ENCODE measurements at places on chromosomes 11 and 22. TPM values are rescaled to one million over a fixed set of nuclear protein-coding genes. Genes with fewer than 3 reads are reported as not detected.

Gene AP5B1
- total RNA-seq: 35.0 TPM

Gene TMEM191C
- total RNA-seq: 2.9 TPM

Gene SOX6
- 0.21 TPM for total RNA-seq

Gene OR52I1
- total RNA-seq: not detected

Gene SCGB1A1
- 1.1 TPM for total RNA-seq

Gene OR2AG1
- total RNA-seq: not detected

Gene TREH
- 0.05 TPM for total RNA-seq

Gene PRG3
- total RNA-seq: not detected

Gene MPZL2
- total RNA-seq: 1.8 TPM

Gene TMPRSS13
- not detected for total RNA-seq

Gene CASP4
- total RNA-seq: 25.8 TPM

Gene DAGLA
- 6.4 TPM for total RNA-seq

Gene CRACR2B
- 132 TPM for total RNA-seq

Gene HORMAD2
- not detected for total RNA-seq

Gene OTOG
- not detected for total RNA-seq

Gene OR51B2
- not detected for total RNA-seq

Gene OR51A4
- not detected for total RNA-seq

Gene LINC01488
- total RNA-seq: not detected

Gene PRDM11
- total RNA-seq: 27.4 TPM

Gene RAB36
- total RNA-seq: 4.1 TPM

Gene NOX4
- total RNA-seq: not detected

Gene TECTA
- total RNA-seq: 0.15 TPM

Gene APOL4
- not detected for total RNA-seq

Gene PNPLA5
- not detected for total RNA-seq

Gene TRPM5
- total RNA-seq: 0.08 TPM

Gene TNNI2
- total RNA-seq: 0.46 TPM

Gene OR5T1
- not detected for total RNA-seq

Gene TRIM29
- 0.64 TPM for total RNA-seq

Gene OR51B5
- total RNA-seq: not detected

Gene SULT4A1
- total RNA-seq: 12.0 TPM

Gene POU2F3
- total RNA-seq: not detected

Gene OR5D13
- not detected for total RNA-seq

Gene MOV10L1
- total RNA-seq: 0.10 TPM

Gene FOLH1
- 0.98 TPM for total RNA-seq

Gene CYTH4
- 1.3 TPM for total RNA-seq

Gene ARHGAP8
- total RNA-seq: 9.2 TPM

Gene DEAF1
- total RNA-seq: 105 TPM

Gene GNAZ
- 11.9 TPM for total RNA-seq

Gene UCP2
- 68.8 TPM for total RNA-seq

Gene ANKK1
- 0.08 TPM for total RNA-seq

Gene SPINDOC
- total RNA-seq: 59.1 TPM

Gene IFITM10
- 18.0 TPM for total RNA-seq

Gene C11orf65
- 0.18 TPM for total RNA-seq

Gene ZNF74
- total RNA-seq: 13.2 TPM

Gene MS4A7
- 0.23 TPM for total RNA-seq

Gene ABCG4
- 0.39 TPM for total RNA-seq

Gene PKP3
- 36.8 TPM for total RNA-seq

Gene ZBTB16
- 0.21 TPM for total RNA-seq

Gene P4HA3
- total RNA-seq: 1.3 TPM

Gene SLC22A8
- total RNA-seq: not detected

Gene TBX10
- not detected for total RNA-seq

Gene PAX6
- 0.49 TPM for total RNA-seq

Gene SELENOO
- total RNA-seq: 34.3 TPM

Gene CNGA4
- total RNA-seq: 0.62 TPM

Gene CADM1
- 3.9 TPM for total RNA-seq

Gene KRTAP5-1
- not detected for total RNA-seq

Gene UBQLNL
- total RNA-seq: 0.72 TPM

Measured in Panc1 (cell line).